ENCODE measurements at places on chromosomes 7 and 10. TPM values are rescaled to one million over a fixed set of nuclear protein-coding genes. Genes with fewer than 3 reads are reported as not detected.

GRCh38 chr7:220151-220841 lies 27.9 kb downstream of the FAM20C start:
- no peak for DNase-seq

The LRRN3 gene
- 14.8 TPM for total RNA-seq

The GALNT11 gene
- total RNA-seq, result 19.7 TPM

GRCh38 chr7:156000601-156001396 lies 188.5 kb upstream of the SHH start:
- no peak for DNase-seq

DNA sequence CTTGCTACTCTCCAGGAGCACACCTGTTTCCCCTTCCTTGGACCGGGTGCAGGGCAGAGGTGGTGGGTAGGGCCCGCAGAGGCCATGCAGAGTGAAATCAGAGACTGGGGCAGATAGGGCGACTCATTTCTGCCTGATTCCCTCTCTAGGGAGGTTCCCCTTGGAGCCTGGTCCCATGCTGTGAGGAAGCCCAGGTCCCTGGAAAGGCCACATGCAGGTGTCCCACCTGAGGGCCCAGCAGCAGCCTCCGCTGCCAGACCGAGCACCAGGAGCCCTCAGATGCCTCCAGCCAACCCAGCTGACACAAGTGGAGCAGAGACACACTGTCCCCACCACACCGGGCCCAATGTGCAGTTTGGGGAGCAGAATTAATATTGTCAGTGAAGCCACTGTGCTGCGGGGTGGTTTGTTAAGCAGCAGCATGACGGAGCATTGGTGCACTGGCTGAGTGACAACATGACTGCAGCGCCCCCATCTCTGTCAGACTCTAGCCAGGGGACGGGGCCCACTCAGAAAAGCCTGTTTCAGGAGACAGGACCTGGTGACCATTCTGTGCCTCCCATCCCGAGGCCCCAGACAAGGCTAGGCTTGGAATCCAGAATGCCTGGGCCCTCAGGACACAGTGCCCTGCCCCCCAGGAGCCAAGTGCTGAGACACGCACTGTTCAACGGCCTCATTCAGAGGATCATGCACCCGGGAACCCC lies 30.4 kb upstream of the RET start:
- DNase-seq, result no peak

DNA sequence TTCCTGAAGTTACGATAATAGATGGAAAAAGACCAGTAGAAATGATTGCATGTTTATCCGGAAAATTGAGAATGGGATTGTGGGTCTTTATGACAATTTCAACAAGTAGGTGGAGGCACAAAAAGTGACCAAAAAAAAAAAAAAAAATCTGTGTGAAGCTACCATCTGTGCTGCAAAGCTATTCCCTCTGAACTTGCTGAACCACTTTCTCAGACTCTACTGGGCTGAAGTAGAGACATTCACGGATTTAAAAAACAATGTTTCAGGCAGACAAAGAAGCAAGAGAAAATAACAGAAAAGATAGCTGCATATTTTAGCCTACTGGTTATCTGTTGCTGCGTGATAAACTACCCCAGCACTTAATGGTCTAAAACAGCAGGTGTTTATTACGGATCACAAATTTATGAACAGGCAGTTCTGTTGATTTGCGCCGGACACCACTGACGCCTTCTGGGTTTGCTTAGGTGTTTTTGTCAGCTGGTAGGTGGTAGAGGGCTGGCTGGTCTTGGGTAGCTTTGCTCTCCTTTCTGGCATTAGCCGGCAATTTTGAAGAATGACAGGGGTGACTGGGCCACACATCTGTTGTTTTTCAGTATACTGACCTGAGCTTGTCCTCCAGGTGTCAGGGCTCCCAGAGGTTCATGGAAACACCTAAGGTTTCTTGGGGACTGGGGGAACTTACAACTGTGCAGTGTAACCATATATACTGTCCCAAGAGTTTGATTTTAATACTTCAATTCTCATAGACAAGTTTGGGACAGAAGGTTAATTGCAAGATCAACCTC lies 665.1 kb downstream of the CCSER2 start:
- no peak for DNase-seq

The PVRIG gene
- not detected for total RNA-seq

DNA sequence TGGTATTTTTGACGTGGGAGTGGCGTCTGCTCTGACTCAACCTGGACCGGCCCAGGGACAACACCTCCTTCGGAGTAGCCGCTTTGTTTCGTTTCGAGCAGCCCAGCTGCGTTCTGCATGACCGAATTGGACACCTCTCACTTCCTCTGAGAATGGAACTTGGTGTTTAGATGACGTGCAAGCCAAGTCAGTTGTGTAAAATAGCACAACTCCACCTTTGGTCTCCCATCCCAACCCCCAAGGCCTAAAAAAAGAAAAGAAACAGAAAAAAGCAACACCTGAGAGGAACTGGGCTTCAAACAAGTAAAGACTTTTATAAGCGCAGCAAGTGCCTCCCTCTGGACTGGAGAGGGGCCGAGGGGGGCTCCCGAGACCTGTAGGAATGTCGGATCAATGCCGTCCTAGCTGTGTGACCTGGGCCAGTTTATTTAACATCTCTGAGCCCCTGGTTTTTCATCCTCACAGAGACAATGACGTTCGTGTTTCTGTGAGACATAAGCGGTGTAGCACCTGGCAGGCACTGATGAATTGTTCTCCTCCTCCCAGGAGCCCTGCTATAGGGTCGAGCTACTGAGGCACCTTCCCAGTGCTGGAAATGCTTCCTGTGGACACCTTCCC lies 52.0 kb upstream of the SMNDC1 start:
- DNase-seq, result no peak

GRCh38 chr10:114151486-114151885 lies 22.5 kb downstream of the CCDC186 start:
- DNase-seq, result no peak

The MUC12 gene
- not detected for total RNA-seq

GRCh38 chr10:99676426-99676825 lies 17.1 kb downstream of the ENTPD7 start:
- DNase-seq, result no peak

GRCh38 chr7:118870187-118870586 lies 645.7 kb downstream of the ANKRD7 start:
- no peak for DNase-seq

DNA sequence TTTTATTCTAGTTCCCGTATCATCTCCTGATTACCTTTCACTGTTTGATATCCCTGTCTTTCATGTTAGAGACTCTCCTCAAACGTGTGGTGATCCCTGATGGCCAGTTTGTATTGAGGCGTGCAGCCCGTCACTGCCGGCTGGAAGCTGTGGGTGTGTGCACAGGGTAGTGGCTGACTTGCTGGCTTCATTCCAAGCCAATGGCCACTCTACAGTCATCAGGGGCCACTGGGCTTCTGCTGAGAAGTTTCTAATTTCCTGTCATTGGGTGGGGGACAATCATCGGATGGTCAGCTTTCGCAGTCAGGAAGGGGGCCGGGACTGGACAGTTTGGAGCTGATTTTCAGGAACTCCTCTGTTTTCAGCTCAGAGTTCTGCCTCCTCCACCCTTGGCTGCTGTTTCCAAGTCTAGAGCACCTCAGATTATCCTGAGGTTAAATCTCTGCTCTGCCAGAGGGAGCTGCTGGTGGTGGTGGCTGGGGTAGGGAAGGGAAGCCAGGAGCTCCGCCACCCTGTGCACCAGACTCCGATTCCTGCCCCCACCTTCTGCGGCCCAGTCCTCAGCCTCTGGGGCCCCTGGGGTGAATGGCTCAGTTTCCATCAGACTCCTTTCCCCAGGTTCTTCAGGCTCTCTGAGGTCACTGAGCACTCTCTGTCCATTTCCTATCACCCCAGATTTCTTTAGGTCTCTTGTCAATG lies 34.9 kb downstream of the BAIAP2L1 start:
- peak; percentile 57 for DNase-seq

The INHBA gene
- 1.9 TPM for total RNA-seq

GRCh38 chr7:159032753-159033472 lies 111.8 kb downstream of the VIPR2 start:
- DNase-seq, result peak; percentile 35

DNA sequence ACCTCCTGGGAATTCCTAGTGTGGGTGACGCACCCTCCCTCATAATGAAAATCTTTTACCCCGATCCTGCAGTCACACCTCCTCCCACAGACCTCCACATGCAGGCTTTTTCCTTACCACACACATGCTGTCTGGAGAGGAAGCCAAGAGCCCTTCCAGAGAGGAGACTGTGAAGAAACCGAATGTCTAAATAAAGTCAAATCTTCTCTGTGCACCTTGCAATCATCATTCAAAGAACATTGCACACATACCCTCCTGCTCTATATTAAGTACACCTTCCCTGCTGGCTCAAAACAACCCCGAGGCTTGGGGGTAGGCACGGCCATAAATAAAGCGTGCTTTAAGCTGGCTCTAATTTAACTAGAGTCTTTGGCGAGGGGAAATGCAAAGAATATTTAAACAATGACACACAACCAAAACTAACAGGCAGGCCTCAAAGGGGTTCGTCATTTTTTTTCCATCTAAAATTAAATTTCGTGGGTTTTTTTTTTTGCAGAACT lies 34.9 kb downstream of the CALML3 start:
- no peak for DNase-seq
